ENCODE measurements at places on chromosomes 2 and 18.

DNA sequence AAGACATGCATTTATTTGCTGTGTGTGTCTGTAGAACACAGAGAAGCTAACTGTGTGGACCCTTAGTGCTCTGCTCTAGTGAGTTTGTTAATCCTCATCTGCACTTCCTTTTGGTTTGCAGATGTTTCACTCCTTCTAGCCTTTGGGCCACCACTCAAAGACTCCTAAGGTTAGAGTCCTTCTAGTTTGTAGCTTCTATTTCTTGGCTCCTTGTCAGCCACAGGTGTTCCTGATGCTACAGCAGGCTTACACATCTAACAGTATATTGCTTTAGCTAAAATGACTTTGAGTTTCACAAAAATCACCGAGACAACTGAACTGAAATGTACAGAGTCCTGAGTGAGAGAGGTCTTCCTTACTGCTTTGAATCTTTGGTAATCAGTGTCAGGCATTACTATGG, 551.4 kb downstream of the NRXN1 start:
- no peak for DNase-seq

DNA sequence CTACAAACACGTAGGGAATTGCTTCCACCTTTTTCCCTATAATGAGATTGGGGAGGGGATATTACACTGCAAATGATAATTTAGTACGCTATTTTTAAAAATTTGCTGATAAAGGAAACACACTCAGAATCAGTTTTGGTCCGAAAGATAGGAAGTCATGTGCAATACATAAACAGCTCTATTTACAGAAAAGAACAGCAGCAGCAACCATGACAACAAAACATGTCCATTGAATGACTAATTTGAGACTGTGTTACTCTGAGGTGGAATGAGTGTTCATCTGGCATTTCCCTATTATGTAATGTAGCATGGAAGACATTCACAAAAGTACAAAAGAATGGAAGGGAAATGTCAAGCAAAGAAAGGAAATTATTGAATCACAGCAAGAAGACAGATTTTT, 337.2 kb downstream of the NBAS start:
- DNase-seq = no peak

GRCh38 chr2:46520130-46520711, 40.9 kb downstream of the TMEM247 start:
- no peak for DNase-seq

DNA sequence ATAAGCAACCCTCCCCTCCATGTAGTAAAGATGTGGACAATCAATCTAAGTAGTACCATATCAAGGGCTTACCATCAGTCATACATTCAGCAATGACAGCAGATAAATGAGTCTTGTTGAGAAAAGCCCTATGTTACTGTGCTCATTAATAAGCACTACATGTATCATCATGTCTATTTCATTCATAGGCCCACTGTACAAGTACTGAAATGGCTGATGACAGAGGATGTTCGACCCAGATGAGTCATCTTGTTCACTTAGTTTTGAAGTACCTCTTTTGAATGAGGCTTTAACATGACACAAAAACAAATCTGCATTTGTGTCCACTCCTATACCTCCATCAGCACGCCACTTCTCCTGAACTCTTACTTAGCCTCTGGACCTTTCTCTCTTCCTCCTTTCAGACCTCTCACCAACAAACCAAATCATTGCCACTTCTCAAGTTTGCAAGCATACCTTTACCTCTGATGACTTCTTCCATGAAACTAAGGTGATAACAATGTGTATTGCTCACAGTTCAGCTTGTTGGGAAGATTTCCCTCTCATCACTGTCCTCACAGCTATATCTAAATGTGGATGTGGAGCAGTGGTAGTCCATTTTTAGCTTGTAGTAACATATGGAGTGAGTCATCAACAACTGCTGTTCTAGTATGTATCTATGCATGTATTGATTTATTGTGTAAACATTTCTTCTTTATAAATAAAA, 921.0 kb upstream of the SLC39A10 start:
- DNase-seq = no peak

- DNase-seq = no peak
Measured at GRCh38 chr18:58391932-58392323, 237.0 kb downstream of the ALPK2 start.

All from NCI-H1105 treated with DMSO at 0.1 percent for 48 hours (cell line).